ENCODE measurements at places on chromosomes 13 and 19. TPM values are rescaled to one million over a fixed set of nuclear protein-coding genes. Genes with fewer than 3 reads are reported as not detected.

DNA sequence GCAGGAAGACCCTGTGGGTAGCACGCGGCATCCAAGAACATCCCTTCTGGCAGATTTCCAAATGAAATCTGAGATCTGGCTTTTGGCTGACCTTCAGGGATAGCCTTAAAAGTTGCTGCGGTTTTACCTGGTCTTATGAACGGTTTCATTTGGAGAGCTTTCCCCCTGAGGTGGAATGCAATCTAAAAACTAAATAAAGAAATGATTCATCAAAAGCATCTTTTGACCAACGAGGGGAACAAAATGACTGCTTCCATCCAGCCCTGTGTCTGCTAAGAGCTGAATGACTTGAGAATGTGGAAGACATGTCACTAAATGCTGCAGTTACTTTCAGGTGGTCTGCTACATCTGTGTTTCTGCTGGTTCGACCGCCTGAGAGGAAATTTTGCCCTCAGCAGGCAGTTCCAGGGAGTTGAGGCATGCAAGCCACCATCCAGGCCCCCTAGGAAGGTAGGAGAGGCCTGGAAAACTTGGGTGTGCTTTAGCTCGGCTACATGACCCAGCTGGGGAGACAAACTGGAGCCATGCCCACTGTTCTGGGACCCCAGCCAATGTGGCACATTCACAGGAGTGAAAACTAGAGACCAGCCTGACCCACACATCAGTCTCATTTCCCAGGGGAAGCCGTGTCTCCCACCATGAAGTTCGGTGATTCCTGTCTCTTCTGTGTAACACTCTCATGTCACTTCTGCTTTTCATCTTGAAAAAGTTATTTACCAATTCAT is 175.1 kb upstream of the KL start:
- H3K4me1 ChIP-seq: no peaks in the 10 kb centered on the region
- H3K4me3 ChIP-seq: no peak overlapping the region
- no peaks in the 10 kb centered on the region for H3K27me3 ChIP-seq
- no peak overlapping the region for H3K27ac ChIP-seq
- H3K36me3 ChIP-seq: no peaks in the 10 kb centered on the region
- no peak for DNase-seq

DNA sequence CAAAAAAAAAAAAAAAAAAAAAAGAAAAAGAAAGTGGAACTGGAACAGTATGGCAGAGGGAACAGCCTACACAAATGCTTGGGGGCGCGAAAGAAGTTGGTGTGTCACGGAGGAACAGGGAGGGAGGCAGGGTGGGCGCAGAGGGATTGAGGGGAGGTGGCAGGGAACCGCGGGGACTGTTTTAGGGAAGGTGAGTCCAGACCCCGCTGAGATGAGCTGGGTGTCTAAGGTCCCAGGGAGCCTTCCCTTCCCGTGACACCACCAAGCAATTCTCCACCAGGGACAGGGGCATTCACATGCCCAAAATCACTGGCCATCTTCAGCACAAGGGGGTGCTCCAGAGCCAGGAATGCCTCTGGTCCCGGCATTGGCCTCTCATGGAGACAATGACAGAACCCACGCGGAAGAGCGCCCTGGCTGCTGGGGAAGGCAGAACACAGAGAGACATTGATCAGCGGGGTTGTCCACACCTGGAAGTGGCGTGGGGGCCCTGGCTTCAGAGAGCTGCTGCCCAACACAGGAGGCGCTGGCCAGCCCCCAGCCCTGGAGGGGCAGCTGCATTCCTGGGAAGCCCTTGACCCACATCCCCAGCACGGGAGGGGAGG is 6.9 kb downstream of the PEAK3 start:
- H3K27ac ChIP-seq: peak overlapping the region; percentile 11
- no peaks in the 10 kb centered on the region for H3K36me3 ChIP-seq
- H3K4me3 ChIP-seq: no peak overlapping the region

GRCh38 chr19:15072930-15073647 is 8.9 kb upstream of the OR1I1 start:
- DNase-seq: no peak
- H3K4me3 ChIP-seq: no peak overlapping the region
- H3K27ac ChIP-seq: no peak overlapping the region

- no peak overlapping the region for H3K4me3 ChIP-seq
- H3K27me3 ChIP-seq: no peaks in the 10 kb centered on the region
- H3K36me3 ChIP-seq: no peaks in the 10 kb centered on the region
- peak overlapping the region; percentile 72 for H3K27ac ChIP-seq
Measured at GRCh38 chr13:24217601-24218281, 57.2 kb downstream of the SPATA13 start.

DNA sequence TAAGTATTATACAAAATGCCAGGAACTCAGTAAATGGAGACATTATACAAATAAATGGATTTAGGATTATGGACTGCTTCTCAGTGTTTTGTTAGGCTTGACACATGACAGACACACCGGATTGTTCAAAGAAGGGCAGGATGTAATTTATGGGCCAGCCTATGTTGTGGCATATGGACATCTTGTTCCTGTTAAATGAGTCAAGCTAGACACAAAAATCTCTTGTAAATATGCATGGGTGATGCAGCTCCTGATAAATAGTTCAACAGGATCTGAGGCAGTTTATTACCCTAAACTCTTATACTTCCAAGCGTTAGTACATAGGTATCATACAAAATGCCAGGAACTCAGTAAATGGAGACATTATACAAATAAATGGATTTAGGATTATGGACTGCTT is 502.3 kb downstream of the TBC1D4 start:
- no peaks in the 10 kb centered on the region for H3K27me3 ChIP-seq
- no peak overlapping the region for H3K27ac ChIP-seq
- no peaks in the 10 kb centered on the region for H3K36me3 ChIP-seq
- H3K4me3 ChIP-seq: no peak overlapping the region

Gene LIM2
- not detected for total RNA-seq
